NCI-H187 treated with DMSO at 0.1 percent for 48 hours (cell line): ENCODE measurements at places on chromosomes 5 and 9.
A peak's percentile ranks its signal among the peaks of the same experiment; 100 is the strongest.

DNA sequence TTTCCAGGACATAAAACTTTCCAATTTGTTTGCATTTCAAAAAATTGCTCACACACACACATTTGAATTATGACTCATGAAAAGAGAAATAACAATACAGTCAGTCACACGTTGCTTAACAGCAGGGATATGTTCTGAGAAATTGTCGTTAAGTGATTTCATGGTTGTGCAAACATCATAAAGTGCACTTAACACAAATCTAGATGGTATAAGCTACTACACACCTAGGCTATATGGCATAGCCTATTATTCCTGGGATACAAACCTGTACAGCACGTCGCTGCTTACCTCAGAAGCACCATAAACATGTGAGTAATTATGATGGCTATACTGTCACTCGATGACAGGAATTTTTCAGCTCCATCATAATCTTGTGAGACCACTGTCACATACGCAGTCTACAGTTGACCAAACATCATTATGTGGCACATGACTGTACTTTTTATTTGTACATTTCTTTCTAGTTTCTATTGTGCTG, 378.2 kb downstream of the ACTL7B start:
- DNase-seq, result peak; percentile 80

DNA sequence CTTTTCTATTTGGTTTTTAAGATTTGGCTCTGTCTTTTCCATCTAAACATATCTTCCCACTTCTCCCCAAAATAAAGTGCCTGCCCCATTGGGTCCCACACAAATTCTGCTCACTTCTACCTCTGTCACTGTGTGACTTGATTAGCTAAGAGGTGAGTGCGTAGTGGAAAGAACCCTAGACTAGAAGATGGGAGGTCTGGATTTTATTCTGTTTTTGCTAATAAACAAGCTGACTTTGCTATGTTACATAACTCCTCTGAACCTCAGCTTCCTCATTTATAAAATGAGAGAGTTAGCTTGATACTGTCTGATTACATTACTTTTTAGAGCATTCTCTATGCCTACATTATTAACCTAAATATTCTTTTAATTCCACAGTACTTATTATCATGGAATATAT, 51.3 kb upstream of the PTGER4 start:
- DNase-seq, result no peak

- no peak for DNase-seq
Observed at GRCh38 chr5:171736976-171737891, 48.4 kb upstream of the SMIM23 start.

- DNase-seq, result no peak
Observed at GRCh38 chr9:73056245-73056644, 95.4 kb upstream of the ANXA1 start.

- DNase-seq, result no peak
Observed at GRCh38 chr9:8362250-8362649, 562.7 kb upstream of the DMAC1 start.

DNA sequence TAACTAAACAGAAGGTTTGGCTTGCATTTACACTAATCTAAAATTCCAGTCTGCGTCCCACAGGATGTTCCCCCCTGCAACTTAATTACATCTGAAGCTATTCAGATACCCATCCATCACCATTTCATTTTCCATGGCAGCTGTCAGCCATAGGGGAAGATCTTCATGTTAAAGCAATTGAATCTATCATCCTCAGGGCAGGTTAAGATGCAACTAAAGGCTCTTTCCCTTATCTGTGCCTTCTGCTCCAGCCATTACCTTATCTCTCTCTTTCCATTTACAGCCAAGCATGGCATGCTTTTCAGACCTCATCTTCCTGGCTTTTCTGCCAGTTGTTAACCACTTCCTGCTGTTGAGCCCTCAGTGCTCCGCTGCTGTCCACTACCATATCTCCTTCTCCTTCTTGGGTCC, 15.8 kb upstream of the HACD4 start:
- DNase-seq, result no peak

DNA sequence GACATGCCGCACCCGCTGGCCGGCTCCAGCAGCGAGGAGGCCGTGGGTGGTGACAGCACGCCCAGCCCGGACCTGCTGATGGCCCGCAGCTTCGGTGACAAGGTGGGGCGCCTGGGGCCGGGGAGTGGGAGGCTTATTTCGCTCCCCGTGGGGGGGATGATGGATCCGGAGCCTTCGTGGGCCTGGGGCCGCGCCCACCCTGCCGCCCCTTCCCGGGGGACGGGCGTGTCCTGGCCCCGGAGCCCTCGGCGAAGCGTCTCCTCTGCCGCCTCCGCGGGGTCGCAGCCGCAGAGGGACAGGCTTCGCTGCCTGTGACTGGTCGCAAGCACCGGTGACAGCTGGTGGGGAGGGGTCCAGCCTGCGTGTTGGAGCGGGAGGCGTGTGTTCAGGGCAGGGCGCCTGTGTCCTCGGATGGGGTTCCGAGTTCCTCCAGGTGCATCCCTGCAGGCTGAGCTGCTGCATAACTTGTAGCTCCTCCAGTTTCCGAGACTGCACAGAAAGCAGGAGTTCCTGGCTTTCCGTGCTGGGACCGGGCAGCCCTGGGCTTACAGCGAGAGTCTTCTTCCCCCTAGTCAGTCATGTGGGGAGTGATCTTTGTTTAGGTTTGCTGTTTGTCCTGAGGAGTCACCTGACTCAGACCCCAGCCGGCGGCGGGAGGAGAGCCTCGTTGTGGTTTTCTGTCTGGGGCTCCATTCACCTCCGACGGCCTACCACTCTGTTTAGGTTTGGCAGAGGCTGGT, 666 bp downstream of the SNX30 start:
- DNase-seq, result no peak

GRCh38 chr5:113035096-113035495, 58.5 kb downstream of the DCP2 start:
- no peak for DNase-seq

DNA sequence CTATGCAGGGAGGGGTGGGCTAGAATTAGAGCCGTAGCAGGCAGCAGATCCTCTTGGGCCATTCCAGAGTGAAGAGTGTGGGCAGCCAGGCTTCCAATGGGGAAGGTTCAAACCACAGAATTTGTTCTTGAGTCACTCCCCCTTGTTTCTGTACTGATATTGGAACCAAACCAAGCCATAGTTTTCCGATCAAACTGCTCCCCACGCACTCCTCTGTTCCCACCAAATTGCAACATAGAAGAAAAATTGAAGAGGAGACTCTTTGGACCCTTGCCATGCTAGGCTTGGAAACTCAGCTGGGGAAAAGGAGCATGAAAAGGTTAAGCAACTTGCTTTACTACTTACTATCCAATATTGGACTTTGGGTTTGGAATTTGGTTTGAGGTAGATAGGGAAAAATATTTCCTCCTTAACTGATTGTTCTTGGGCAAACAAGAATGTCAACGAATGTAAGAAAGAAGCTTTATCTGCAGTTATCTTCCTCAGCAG, 165.8 kb upstream of the NR3C1 start:
- no peak for DNase-seq

- DNase-seq, result no peak
Observed at GRCh38 chr9:125337236-125337635, 75.6 kb downstream of the GAPVD1 start.

GRCh38 chr9:104319685-104320084, 184.4 kb upstream of the OR13F1 start:
- peak; percentile 12 for DNase-seq

- no peak for DNase-seq
Observed at GRCh38 chr5:16914108-16914435, 22.0 kb downstream of the MYO10 start.

GRCh38 chr5:82218374-82219156, 59.6 kb downstream of the RPS23 start:
- DNase-seq, result no peak

- no peak for DNase-seq
Observed at GRCh38 chr9:38357350-38358114, 35.0 kb upstream of the ALDH1B1 start.

- DNase-seq, result no peak
Observed at GRCh38 chr9:38042626-38043357, 26.2 kb downstream of the SHB start.

DNA sequence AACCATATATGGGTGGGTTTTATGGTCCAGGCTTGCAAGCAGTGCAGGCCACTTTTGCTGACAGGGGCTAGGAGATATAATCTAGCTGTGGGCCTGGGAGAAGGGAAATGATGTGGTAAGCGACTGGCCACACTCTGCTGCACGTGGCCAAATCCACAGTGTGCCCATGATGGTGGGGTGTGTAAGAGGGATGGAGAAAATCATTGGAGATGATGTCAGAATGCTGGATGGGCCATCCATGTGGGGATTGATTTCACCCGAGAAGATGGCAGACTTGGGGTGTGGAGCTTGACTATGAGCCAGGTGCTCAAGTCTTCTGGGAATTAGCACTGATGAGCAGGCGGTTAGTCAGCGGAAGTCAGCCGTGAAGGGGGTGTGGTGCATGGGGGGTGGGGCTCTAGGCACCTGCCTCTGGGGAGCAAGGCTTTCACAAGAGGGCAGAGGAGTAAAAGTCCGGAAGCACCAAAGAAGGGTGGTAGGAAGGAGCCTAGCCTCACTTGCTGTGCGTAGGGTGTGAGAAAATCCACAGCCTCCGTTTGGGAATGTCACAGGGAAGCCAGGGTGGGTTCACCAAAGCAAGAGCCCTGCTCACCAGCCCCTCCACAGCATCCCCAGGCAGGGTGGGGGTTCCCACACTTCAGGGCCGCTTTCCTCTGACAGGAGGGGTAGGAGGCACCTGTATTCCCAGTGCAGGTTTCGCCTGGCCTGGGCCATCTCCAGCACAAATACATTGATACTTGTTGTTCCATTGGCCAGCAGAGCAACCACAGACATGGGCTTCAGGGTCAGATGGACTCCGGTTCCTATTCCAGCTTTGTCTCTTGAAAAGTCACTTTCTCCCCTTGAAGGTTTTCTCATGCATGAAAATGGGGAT, 44.5 kb upstream of the ANGPTL2 start:
- DNase-seq, result peak; percentile 13

DNA sequence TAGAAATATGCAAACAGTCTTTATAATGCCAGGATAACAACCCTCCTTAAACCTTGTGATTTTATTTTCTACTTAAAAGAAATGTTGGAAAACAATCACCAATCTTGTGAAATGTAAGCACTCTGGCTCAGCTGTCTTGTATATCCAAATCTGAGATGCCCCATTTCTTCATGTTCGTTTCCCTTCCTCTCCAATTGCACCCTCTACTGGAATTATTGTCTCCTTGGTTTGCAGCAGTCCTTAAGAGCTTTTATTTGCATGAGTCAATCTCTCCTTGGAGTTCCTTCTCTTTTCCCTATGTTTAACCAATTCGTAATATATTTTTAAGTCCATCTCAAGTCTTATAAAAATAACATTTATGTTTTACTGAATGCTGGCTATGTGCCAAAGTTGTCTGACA, 362.0 kb upstream of the CDH10 start:
- DNase-seq, result no peak

DNA sequence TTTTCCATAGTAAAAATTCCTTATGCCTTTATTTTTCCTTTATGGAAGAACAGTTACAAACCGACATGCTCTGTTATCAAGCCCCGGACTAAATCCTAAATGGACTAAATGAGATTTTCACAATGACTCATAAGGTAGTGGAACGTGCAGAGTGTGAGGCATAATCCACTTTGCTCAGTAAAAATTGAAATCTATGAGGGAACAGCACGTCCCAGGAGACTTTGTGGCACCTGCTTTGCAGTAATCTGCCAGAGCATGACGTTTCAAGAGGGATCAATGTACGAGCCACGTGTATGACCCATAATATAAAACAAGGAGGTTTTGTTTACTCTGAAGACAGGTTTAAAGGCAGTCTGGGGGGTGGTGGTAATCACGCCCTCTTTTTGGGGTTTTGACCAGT, 83.8 kb upstream of the GNA14 start:
- peak; percentile 73 for DNase-seq

- DNase-seq, result no peak
Observed at GRCh38 chr9:130847306-130848217, 12.5 kb downstream of the ABL1 start.

DNA sequence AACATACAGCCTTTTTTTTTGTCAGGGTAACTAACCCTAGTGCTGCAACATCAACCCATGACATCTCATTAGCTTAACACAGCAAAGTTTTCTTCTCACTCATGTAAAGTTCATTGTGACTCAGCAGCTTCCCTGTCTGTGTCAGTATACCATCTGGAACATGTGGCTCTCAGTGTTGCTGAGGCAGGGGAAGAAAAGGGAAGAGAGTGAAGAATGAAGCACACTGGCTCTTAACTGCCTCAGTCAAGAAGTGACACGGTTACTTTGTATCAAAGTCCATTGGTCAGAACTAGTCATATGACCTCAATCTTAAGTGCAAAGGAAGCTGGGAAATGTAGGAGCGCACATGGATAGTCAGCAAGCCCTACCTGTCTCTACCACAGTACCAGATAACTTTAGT, 185.0 kb upstream of the ELL2 start:
- DNase-seq, result no peak

DNA sequence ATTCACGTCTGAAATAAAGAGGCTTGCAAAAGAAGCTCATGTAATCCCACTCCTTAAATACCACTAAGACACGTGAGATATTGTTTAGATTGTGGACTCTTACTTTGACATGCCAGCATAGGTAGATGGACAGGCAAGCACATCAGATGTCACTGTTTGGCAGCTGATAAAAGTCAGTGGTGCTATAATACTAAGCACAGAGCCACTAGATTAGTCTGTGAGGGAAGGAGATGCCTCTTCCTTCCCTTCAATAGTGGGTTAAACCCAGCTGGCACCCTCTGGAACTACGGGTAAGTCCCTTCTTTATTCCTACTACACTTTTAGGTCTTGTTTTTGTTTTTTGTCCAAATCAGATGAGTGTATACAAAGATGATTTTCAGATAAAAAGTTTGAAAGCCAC, at the start of gene MYOT:
TSS of gene MYOT (plus strand) at position 197 of the 400 bp plus-strand sequence. CDS start 2,792 bp downstream, outside the sequence.
- DNase-seq, result no peak

- DNase-seq, result no peak
Observed at GRCh38 chr5:169706758-169707450, 69.8 kb downstream of the DOCK2 start.

DNA sequence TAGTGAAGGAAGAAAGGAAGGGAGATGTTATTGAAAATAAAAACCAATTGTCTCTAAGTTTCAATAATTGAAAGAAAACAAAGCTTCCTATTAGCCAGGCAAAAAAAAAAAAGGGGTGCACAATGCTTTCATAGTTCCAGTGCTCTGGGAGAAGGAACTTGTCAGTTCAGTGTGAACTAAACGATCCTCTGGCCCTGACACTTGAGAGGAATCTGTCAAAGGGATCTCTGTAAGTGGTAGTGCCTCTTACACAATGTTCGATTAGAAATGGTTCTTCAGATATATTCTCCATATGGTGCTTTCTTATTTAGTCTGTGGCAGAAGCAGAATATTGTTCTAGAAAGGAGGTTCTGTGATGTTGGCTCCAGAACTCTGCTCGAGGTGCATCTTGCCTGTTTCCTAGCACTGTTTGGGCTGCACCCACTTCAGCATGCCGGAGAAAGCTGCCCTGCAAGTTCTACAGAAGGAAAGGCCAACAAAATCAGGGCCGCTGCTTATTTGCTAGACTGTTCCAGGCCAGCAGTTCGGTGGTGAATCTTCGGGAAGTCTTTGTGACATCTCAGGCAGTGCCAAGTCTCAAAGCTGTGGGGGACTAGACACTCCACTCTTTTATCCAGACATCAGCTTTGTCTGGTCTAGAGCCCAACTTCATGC, 90.9 kb downstream of the PIK3R1 start:
- no peak for DNase-seq
